ENCODE measurements at places on chromosomes 13 and 19.
A peak's percentile ranks its signal among the peaks of the same experiment; 100 is the strongest.

DNA sequence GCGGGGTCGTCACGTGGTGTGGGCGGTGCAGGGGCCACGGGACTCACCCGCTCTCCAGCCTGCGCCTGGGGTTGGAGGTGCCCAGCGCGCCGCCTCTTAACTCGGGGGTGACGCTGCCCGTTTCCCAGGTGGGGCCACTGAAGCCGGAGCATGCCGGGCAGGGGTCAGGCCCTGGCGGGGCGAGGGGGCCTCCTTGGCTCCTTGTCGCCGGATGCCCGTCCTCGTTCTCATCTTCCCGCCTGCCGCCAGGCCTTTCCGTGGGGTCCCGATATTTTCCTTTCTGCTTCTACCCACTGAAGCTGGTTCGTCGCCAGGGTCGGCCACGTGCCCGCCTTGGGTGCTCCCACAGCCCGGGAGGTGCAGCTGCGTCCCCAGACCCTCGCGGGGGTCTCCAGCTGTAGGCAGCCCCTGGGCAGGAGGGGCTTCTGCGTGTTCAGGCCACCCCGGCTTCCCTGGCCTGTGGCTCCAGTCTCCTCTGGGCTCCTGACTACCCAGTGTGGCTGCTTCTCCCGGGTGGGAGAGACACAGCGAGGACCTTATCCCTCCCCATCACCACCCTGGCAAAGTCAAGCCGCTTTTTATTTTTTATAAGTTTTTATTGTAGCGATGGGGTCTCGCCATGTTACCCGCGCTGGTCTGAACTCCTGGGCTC is 772 bp downstream of the FAM174C start:
- peak overlapping the region; percentile 44 for H3K4me3 ChIP-seq
- H3K4me1 ChIP-seq: no peaks in the 10 kb centered on the region
- peak; percentile 88 for DNase-seq
- H3K27ac ChIP-seq: peak overlapping the region; percentile 100
- H3K36me3 ChIP-seq: peaks cover 38% of the 10 kb centered on the region

GRCh38 chr19:38942471-38943181 is 11.9 kb downstream of the MRPS12 start:
- H3K4me3 ChIP-seq: no peak overlapping the region
- H3K36me3 ChIP-seq: no peaks in the 10 kb centered on the region

- H3K27me3 ChIP-seq: no peaks in the 10 kb centered on the region
- H3K36me3 ChIP-seq: no peaks in the 10 kb centered on the region
- H3K27ac ChIP-seq: peak overlapping the region; percentile 21
- no peak overlapping the region for H3K4me3 ChIP-seq
Observed at GRCh38 chr19:14371301-14371821, 9.9 kb upstream of the ADGRE5 start.

GRCh38 chr13:99255271-99255670 is 2.9 kb downstream of the GPR18 start:
- H3K27ac ChIP-seq: no peak overlapping the region
- H3K4me3 ChIP-seq: no peak overlapping the region
- no peaks in the 10 kb centered on the region for H3K27me3 ChIP-seq

GRCh38 chr13:95455782-95456181 is 96.7 kb upstream of the CLDN10 start:
- no peak overlapping the region for H3K27ac ChIP-seq
- no peak overlapping the region for H3K4me3 ChIP-seq
- H3K4me1 ChIP-seq: no peaks in the 10 kb centered on the region
- no peaks in the 10 kb centered on the region for H3K36me3 ChIP-seq
- H3K27me3 ChIP-seq: no peaks in the 10 kb centered on the region

GRCh38 chr13:96090240-96091101 is 564 bp downstream of the HS6ST3 start:
- H3K27ac ChIP-seq: no peak overlapping the region
- H3K36me3 ChIP-seq: no peaks in the 10 kb centered on the region
- no peak for DNase-seq
- H3K4me3 ChIP-seq: peak overlapping the region; percentile 53
- peaks cover 53% of the 10 kb centered on the region for H3K27me3 ChIP-seq
- H3K4me1 ChIP-seq: peaks cover 19% of the 10 kb centered on the region

DNA sequence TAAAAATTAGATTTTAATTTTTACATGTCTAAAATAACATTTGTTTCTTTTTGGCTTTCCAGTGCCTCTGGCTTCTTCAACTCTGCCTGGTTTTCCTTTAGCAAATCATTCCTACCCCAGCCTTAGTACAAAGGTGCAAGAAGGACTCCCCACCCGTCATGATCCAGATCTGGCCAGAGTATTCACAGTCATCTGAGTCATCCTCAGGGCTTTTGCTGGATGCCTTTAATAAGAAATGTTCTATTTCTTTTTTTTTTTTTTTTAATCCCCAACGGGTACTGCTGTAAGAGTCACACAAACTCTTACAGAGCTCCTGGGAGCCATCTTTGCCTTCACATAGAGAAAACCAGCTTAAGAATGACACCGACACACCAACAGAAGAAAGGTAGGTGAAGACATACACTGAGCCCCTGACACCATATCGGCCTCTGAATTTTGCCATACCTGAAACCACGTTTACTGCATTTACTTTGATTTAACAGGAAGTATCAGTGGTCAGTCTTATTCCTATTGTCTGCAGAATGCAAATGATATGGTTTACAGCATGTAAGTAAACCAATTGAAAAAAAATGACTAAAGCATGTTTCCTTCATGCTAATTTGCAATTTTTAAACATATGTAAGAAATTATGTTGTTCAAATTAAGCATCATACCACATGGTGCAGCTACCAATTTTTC is 184.4 kb downstream of the NALCN start:
- no peak overlapping the region for H3K27ac ChIP-seq
- H3K4me3 ChIP-seq: no peak overlapping the region
- H3K36me3 ChIP-seq: no peaks in the 10 kb centered on the region
- H3K4me1 ChIP-seq: no peaks in the 10 kb centered on the region
- DNase-seq: no peak

- no peak overlapping the region for H3K27ac ChIP-seq
- H3K4me1 ChIP-seq: no peaks in the 10 kb centered on the region
- no peaks in the 10 kb centered on the region for H3K36me3 ChIP-seq
- no peaks in the 10 kb centered on the region for H3K27me3 ChIP-seq
Observed at GRCh38 chr19:42577016-42577415, 17.7 kb downstream of the CEACAM8 start.

DNA sequence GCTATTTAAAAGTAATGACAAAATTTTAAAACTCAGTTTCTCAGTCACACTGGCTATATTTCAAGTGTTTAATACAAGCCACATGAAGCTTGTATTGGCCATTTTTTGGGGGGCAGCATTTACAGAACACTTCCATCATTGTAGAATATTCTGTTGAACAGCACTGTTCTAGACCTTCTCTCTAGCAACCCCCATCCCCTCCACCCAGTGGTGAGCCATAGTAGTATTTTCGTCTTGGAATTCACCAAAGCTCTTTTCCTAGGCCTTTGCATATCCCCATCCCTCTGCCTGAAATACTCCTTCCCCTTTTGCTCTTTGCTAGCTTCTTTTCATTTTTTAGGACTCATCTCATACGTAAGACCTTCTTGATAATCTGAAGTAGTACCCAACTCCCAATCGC is 99.5 kb downstream of the ZC3H13 start:
- no peak for DNase-seq
- H3K36me3 ChIP-seq: peaks cover 37% of the 10 kb centered on the region
- no peak overlapping the region for H3K4me3 ChIP-seq
- H3K27ac ChIP-seq: no peak overlapping the region

DNA sequence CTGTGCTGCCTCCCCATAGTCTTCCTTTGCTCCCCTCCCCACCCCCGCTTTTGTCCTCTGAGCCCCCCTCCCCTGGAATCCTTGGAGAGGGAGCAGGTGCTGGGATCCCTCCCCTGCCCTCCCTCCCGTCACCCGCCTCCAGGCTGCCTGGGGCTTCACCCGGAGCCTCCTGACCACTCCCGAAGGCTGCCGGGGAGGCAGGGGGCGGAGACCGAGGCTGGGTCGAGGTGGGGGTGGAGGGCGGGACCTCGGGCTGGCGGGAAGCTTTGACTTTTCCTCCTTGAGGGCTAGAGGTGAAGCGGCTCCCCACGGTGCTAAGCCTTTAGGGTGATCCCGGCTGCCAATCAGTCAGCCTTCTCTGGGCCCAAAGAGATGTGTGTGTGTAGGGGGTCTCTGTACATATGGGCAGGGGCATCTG is 1.5 kb downstream of the KMT5C start:
- peak overlapping the region; percentile 73 for H3K4me3 ChIP-seq
- no peaks in the 10 kb centered on the region for H3K4me1 ChIP-seq
- peak overlapping the region; percentile 97 for H3K27ac ChIP-seq
- H3K36me3 ChIP-seq: peaks cover 21% of the 10 kb centered on the region

DNA sequence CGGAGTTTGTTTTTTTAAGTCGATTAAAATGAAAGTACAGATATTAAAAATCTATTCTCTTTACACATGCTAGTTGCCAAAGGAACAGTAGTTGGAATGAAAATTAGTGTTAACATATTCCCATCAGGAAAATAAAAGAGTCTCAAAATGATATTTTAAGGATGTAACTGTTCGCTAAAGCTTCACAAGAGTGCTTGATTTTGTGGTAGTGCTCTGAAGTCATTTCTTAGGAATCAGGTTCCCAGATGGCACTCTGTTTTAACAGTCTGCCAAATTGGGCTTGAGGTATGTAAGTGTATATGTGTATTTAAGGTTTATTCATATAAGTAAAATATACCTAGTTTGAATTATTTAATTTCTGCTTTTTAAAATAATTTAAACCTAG is 128.8 kb downstream of the LMO7 start:
- no peak overlapping the region for H3K4me3 ChIP-seq
- H3K27ac ChIP-seq: no peak overlapping the region
- no peaks in the 10 kb centered on the region for H3K36me3 ChIP-seq
- no peaks in the 10 kb centered on the region for H3K27me3 ChIP-seq
- DNase-seq: no peak
- peaks cover 8% of the 10 kb centered on the region for H3K4me1 ChIP-seq

GRCh38 chr13:113109151-113110047 is 3.8 kb downstream of the F7 start:
- DNase-seq: peak; percentile 58
- peaks cover 18% of the 10 kb centered on the region for H3K27me3 ChIP-seq
- H3K4me3 ChIP-seq: no peak overlapping the region
- H3K4me1 ChIP-seq: peaks cover 17% of the 10 kb centered on the region
- H3K27ac ChIP-seq: no peak overlapping the region

- H3K27me3 ChIP-seq: no peaks in the 10 kb centered on the region
- H3K4me1 ChIP-seq: peaks cover 6% of the 10 kb centered on the region
- peak; percentile 94 for DNase-seq
- peaks cover 38% of the 10 kb centered on the region for H3K36me3 ChIP-seq
Observed at GRCh38 chr19:47697863-47698609, 15.2 kb upstream of the EHD2 start.

GRCh38 chr19:5403968-5404640 is 51.1 kb upstream of the ZNRF4 start:
- no peak overlapping the region for H3K4me3 ChIP-seq
- no peak for DNase-seq
- no peaks in the 10 kb centered on the region for H3K4me1 ChIP-seq
- no peak overlapping the region for H3K27ac ChIP-seq
- no peaks in the 10 kb centered on the region for H3K27me3 ChIP-seq
- no peaks in the 10 kb centered on the region for H3K36me3 ChIP-seq

GRCh38 chr19:3275583-3276340 is 51.3 kb downstream of the CELF5 start:
- H3K27me3 ChIP-seq: peaks cover 96% of the 10 kb centered on the region
- no peak overlapping the region for H3K27ac ChIP-seq
- peaks cover 17% of the 10 kb centered on the region for H3K4me1 ChIP-seq
- H3K4me3 ChIP-seq: peak overlapping the region; percentile 25

DNA sequence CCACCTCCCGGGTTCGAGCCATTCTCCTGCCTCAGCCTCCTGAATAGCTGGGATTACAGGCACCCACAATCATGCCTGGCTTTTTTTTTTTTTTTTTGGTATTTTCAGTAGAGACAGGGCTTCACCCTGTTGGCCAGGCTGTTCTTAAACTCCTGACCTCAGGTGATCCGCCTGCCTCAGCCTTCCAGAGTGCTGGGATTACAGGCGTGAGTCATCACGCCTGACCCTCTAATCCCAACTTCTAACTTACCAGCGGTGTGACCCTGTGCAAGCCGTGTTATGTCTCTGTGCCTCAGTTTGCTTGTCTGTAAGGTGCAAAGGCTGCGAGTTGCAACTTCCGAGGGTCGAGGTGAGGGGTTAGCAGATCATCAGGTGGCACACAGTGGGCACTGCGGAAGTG is 17.3 kb downstream of the ZSWIM4 start:
- H3K4me1 ChIP-seq: no peaks in the 10 kb centered on the region
- H3K27me3 ChIP-seq: no peaks in the 10 kb centered on the region
- no peak overlapping the region for H3K4me3 ChIP-seq

GRCh38 chr13:79908381-79908780 is 427.4 kb downstream of the NDFIP2 start:
- H3K4me1 ChIP-seq: no peaks in the 10 kb centered on the region
- DNase-seq: no peak

GRCh38 chr13:114112231-114112825 is 20.1 kb downstream of the RASA3 start:
- peak; percentile 65 for DNase-seq
- peaks cover 33% of the 10 kb centered on the region for H3K4me1 ChIP-seq
- no peak overlapping the region for H3K27ac ChIP-seq
- no peaks in the 10 kb centered on the region for H3K36me3 ChIP-seq
- no peaks in the 10 kb centered on the region for H3K27me3 ChIP-seq

- no peak overlapping the region for H3K27ac ChIP-seq
- no peaks in the 10 kb centered on the region for H3K36me3 ChIP-seq
- H3K4me1 ChIP-seq: no peaks in the 10 kb centered on the region
- no peak overlapping the region for H3K4me3 ChIP-seq
- H3K27me3 ChIP-seq: no peaks in the 10 kb centered on the region
Observed at GRCh38 chr13:103514619-103515018, 448.4 kb upstream of the SLC10A2 start.

GRCh38 chr19:18865106-18865972 is 30.6 kb downstream of the CERS1 start:
- H3K27me3 ChIP-seq: peaks cover 16% of the 10 kb centered on the region
- H3K27ac ChIP-seq: no peak overlapping the region
- no peaks in the 10 kb centered on the region for H3K4me1 ChIP-seq
- H3K4me3 ChIP-seq: no peak overlapping the region
- H3K36me3 ChIP-seq: peaks cover 46% of the 10 kb centered on the region
- DNase-seq: no peak

DNA sequence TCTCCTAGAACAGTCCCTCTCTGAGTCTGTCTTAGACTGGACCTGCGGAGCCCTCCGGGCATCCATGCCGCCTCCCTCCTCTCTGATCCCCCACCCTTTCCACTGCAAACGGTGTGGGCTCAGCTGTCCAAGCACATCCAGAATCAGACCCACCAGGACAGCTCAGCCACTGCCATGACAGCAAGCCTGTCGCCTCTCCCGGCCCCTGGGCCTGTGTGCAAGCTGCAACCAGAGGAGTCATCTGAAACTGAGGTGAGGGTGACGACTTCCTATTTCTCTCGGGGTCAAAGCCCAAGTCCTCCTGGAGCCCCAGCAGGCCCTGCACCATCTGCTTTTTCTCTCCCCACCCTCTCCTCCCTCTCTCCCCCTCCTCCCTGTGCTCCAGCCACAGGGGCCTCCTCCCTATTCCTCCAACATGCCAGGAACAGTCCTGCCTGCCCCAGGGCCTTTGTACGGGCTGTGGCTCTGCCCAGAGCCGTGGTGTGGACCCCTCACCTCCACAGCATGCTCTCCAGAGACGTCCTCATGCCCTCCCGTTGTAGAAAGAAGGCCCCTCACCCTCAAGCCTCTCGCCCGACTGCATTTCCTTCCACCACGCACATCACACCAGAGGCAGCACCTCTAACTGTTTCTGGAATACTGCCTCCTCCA is 23.5 kb upstream of the MYDGF start:
- no peaks in the 10 kb centered on the region for H3K27me3 ChIP-seq
- DNase-seq: no peak
- no peak overlapping the region for H3K4me3 ChIP-seq
- no peaks in the 10 kb centered on the region for H3K4me1 ChIP-seq
- H3K27ac ChIP-seq: peak overlapping the region; percentile 40
- peaks cover 78% of the 10 kb centered on the region for H3K36me3 ChIP-seq

All from sigmoid colon (tissue), 7 donors.